ENCODE measurements at places on chromosomes 7 and 10.

- DNase-seq, result no peak
Measured at GRCh38 chr10:84054743-84055142, 84.6 kb upstream of the GHITM start.

DNA sequence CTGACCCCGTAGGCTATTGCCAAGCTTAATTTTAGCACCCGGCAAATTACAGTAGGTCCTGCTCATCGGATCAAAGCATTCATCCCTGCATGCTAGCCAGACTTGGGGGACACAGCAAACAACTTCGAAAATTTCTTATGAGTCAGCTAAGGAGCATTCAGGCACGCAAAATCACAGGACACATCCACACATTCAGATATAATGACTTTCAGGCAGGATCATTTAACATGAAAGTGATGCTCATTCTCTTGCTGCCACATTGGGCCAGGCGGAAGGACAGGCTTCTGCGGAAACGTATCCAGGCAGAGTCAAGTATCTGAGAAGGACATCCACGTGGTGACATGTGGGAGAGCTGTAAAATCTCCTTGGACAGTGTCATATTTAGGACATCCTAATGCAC lies 474.0 kb upstream of the NRP1 start:
- DNase-seq, result no peak

DNA sequence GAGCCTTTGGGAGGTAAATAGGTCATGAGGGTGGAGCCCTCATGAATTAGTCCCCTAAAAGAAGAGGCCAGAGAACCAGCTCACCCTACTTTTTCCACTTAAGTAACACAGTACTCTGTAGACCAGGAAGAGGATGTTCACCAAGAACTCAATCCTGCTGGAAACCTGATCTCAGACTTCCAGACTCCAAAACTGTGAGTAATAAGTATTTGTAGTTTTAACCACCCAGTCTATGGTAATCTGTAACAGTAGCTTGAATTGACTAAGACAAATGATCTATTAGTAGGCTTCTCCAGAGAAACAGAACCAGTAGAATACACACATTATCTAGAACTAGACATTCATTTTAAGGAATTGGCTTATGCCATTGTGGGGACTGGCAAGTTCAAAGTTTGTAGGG lies 51.5 kb downstream of the ANKMY2 start:
- no peak for DNase-seq

DNA sequence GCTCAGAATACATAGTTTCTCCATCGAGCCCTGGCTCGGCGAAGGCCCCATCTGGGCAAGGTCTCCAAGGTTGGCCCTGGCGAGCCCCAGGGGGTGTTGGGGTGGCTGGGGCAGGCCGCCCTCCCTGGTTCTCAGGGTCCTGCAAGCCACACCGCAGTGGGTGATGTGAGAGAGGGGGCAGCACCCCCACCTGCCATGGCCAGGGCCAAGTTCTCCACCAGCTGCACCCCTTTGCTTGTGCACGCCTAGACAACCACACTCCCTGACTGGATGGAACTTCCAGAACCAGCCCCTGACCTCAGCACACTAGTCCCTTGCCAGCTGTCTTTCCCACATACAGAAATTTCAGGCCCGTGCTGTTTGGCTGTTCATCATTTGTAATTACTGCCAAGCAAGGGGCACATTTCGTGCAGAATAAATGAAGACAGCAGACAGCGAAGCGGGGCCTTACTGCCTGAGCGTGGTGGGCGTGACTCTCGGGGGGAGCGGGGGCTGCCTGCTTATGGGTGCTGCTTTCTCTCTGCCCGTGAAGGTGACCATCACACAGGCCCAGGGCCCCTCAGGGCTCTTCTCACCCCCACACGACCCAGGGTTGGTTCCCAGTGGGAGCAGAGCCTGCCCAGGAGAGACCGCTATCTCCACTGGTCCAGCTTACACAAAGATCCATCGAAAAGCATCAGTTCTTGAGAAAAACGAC lies 85.9 kb downstream of the ADARB2 start:
- DNase-seq, result peak; percentile 38

GRCh38 chr7:18497800-18498199 lies 2.3 kb downstream of the HDAC9 start:
- DNase-seq, result no peak

Measured in NCI-H2171 treated with DMSO at 0.1 percent for 48 hours (cell line).